AG20443 (cell line): ENCODE measurements at places on chromosomes 2 and 18.

DNA sequence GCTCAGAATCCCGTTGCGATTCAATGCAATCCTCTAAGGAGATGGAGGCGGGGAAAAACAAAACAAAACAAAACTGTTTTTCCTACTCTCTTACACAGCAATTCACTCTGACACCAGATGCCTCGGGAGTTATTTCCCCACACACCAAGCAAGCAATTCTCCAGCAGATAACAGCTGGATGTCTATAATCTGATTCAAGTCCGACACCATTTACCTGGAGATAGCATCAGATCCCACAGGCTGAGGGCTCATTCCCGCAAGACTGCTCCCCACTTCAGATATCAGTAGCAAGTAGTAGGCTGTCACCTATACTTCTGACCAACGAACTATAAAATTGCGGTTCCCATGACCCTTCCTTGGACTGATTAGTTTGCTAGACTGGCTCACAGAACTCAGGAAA is 58.7 kb downstream of the DTNB start:
- no peak for DNase-seq

GRCh38 chr2:39484620-39485495 is 47.8 kb upstream of the MAP4K3 start:
- DNase-seq: no peak

GRCh38 chr2:36367895-36368353 is 12.3 kb downstream of the CRIM1 start:
- no peak for DNase-seq

DNA sequence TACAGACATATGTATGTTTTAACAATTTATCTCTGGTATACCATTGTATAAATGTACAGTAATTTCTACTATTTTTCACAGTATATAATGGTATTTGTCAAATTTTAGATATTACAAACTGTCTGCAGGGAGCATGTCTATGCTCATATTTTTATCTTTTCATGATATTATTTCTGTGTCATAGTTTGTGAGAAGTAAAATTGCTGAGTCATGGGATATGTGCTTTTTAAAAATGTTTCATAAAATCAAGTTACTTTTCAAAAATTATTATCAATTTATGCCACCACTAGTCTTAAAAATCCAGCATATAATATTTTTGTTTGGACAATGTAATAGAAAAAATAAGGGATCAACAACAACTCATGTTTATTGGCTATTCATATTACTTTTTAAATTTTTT is 9.1 kb upstream of the ZNF804A start:
- no peak for DNase-seq

DNA sequence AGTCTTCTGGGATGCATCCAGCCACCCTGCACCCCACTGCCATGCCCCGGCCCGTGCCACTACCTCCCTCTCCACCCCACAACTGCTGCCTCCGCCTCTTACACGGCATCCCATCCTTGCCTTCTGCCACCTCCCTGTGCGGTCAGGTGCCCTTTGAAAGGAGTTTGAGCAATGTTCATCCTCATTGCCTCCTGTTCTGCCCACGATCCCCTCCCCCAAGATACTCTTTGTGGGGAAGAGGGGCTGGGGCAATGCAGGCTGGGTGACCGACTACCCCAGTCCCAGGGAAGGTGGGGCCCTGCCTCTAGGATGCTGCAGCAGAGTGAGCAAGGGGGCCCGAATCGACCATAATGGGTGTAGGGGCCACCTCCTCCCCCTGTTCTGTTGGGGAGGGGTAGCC is 8.4 kb downstream of the MFSD2B start:
- DNase-seq: no peak

DNA sequence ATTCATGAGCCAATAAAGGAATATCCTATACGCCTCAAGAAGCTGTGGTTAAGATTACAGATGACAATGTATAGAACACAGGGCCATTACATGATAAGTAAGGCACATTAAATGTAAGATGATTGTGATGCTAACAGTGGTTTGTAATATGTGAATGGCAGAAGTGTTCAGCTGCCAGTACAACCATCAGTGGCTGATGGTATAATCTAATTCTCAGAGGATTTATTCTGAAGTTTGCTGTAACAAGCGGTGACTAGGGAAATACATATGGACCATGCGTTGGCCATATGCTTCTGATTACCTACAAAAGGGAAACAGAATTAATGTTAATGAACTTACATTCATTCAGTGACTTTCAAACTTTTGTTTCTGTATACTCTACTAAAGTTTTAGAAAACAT is 750.8 kb upstream of the KLHL29 start:
- DNase-seq: no peak

DNA sequence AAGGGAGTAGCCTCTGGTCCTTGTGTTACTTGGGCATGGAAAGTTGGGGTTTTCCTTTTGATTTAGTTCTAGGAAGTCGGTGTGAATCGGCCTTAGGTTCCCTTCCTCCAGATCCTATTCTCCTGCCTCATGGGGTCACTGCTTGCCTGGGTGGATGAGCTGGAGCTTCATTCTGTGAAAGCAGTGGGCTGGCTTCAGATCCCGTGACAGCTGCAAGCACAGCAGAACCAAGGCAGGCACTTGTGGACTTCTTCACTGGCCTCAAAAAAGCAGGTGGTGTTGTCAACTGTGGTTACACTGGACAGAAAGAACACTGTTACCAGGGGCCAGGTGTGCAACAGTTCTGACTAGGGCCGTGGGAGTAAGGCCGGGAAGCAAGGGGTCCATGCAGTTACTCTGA is 243.4 kb downstream of the LDLRAD4 start:
- DNase-seq: no peak

DNA sequence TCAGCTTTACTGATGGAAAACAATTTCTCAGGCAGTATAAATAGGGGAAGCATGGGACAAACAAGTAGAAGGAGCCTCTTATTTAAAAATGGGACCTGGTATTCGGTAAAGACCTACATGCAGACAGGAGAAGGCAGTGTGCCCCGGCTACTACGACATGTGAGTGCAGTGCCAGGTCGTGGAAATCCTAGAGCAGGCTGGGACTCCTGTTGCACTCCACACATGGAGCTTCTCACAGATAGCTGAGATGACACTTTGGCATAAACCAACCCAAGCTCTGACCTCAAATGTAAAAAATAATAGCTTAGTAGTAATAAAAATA is 885 bp upstream of the DSEL start:
- no peak for DNase-seq
